ENCODE measurements at places on chromosomes 11 and 22.

DNA sequence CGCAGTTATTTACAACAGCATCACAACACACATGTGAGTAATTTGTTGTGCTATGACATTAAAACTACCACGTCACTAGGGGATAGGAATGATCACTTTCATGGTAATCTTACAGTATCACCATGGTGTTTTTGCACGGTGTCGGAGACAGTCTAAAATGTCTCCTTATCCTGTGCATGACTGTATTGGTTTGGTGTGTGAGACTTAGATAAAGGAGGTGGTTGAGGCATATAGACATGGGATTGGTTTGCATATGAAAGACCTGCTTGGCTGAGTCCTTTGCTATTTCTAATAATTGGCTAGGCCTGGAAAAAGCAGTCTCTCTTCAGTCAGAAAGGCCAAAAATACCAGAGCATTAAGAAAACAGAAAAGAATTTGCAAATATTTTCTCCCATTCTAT lies 30.2 kb downstream of the MSANTD4 start:
- DNase-seq: no peak

DNA sequence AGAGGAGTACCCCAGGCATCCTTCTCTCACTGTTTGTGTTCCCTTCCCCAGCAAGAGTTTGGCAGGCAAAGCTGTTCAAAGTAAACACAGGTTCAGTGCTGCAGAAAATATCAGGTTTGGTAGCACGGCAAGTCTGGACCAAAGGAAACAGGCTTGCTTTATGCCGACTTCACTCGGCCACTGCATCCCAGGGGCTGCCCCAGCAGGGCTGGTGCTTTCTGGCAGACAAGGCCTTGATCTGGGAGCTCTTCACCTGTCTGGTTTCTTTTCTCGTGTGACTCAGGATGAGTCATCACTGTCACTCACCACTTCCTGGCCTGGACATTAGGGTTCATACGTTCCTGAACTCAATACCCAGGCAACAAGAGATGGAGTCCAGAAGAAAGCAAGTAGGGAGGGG lies 52.6 kb upstream of the NAV2 start:
- peak; percentile 4 for DNase-seq

- peak; percentile 50 for DNase-seq
Measured at GRCh38 chr11:6251120-6251733, 8.4 kb upstream of the CCKBR start.

GRCh38 chr11:47020793-47021526 lies 84.4 kb downstream of the CSTPP1 start:
- no peak for DNase-seq

DNA sequence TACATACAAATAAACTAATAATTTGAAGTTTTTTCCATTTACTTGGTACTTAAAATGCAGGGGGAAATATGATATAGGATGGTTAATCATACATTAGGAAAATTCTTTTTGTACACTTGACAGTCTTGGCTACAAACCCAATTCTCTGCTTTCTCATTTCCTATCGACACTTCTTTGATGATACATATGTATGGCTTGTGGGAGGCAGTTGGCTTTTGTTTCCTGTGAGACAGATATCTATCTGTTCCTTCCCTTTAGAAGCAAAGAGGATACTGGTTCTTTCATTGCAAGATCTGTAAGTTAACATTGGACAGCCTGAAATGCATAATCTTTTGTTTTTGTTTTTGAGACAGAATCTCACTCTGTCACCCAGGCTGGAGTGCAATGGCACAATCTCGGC lies 47.9 kb upstream of the ADORA2A start:
- no peak for DNase-seq

DNA sequence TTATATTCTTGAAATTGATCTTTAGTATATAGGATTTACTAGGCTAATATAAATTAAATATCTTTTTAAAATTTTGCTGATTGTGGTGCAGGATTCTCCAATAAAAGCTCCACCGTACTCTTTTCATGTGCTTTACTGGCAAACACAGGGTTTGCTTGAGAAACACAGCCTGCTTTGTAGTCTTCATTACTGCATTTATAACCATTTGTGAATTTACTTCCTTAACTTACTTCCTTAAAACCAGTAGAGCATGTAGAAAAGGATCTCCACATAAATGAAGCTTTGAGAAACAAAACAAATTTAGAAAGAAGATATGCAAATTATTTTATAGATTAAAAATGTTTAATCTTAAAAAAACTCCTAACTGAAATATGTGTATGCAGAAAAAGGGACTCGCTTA lies 28.8 kb downstream of the SWAP70 start:
- DNase-seq: no peak

- DNase-seq: no peak
Measured at GRCh38 chr22:35539487-35539886, 1.1 kb upstream of the RASD2 start.

DNA sequence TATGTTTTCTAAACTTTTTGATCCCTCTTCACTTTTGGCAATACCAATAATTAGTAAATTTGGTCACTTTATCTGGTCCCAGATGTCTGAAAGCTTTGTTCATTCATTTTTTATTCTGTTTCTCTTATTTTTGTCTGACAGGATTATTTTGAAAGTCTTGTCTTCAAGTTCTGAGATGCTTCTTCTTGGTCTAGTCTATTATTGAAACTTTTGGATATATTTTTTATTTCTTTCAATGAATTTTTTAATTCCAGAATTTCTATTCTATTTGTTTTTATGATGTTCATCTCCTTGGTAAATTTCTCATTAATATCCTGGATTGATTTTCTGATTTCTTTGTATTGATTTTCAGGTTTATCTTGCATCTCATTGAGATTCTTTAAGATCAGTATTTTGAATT lies 54.1 kb upstream of the RAB38 start:
- no peak for DNase-seq

- no peak for DNase-seq
Measured at GRCh38 chr11:73965076-73965763, 14.4 kb downstream of the DNAJB13 start.

- no peak for DNase-seq
Measured at GRCh38 chr11:86515297-86516094, 140.8 kb downstream of the CCDC81 start.

DNA sequence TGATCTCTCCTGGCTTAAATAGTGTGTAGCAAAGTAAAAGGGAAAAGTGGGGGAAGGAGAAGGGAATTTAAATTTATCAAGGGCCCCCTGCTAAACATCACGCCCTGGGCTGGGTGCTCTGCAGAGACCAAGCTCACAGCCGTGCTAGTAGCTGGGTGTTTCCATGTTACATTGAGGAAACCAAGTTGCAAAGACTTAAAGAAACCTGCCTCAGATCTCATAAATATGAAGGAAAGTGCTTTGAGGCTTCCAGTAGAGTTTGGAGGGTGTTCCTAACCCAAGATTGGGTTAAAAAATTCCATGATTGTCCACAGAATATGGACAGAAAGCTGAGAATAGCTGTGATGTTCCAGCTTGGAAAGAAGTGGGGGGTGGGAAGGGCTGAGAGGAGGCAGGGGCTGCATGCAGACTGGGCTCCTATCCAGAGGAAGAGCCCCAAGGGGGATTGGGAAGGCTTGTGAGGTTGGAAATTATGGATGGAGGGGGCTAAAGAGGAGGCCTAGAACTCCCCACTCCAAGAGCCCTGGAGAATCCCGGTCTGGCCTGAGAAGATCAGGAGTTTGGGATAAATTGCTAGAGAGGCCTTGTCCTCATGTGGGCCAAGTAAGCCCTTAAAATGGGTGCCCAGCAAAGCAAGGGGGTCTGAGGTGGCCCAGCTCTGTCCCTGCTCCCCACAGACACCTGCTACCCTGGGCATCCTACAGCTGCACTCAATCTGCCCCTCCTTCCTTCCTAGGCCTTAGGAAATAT lies 25.0 kb upstream of the OAF start:
- DNase-seq: no peak

DNA sequence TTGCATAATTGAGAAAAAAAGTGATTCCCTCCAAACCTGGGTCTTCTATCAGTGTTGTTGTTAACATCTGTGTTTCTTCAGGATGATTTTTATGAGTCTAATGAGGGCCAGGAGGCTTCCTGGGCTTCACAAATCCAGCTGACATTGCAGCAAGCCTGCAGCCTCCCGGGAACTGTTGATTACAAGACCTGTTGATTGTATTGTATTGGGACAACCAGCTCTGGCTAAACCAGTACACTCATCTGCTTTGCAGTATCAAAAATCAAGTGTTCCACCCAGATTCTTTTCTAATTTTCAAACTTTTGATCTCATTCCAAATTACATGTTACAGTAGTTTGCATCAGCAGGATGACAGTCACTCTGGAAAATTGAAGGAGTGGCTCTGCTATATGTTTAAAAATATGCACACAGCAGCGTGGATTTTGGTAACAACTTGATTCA lies 16.1 kb upstream of the PRSS23 start:
- DNase-seq: no peak

GRCh38 chr11:72732329-72732728 lies 19.9 kb downstream of the ARAP1 start:
- DNase-seq: no peak

DNA sequence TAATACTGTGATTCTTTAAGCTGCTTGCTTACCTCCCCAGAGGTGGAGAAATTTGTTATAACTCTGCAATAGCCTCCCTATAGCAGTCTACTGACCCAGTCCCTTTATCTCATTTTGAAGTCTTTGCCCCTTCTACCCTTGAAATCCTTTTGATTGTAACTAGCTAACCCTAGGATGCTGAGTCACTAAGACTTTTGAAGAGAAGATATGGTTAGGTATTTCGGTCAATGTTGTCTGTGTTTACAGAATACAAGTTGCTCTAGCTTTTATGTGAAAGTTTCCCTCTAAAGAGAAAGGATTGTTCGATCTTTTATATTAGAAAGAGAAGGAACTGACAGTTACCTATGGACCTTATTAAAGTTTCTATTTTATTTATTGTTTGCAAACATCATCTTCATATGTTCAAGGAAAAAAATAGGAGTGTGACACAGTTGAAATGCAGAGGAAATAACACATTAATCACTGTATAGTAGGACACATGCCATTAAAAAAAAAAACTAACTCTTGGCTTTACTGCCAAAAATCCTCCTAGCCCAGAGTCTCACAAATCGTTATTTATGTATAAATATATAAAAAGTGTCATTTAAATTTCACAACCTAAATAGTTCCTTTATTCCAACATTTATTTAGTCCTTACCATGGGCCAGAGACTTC lies 3.1 kb downstream of the HYLS1 start:
- no peak for DNase-seq

- no peak for DNase-seq
Measured at GRCh38 chr11:121071846-121072450, 29.1 kb upstream of the TECTA start.

- DNase-seq: no peak
Measured at GRCh38 chr22:45210991-45211390, 29.7 kb downstream of the KIAA0930 start.

- no peak for DNase-seq
Measured at GRCh38 chr11:63920126-63920938, 3.4 kb upstream of the RCOR2 start.

GRCh38 chr11:1672613-1673350 lies 24.2 kb upstream of the KRTAP5-6 start:
- DNase-seq: no peak

DNA sequence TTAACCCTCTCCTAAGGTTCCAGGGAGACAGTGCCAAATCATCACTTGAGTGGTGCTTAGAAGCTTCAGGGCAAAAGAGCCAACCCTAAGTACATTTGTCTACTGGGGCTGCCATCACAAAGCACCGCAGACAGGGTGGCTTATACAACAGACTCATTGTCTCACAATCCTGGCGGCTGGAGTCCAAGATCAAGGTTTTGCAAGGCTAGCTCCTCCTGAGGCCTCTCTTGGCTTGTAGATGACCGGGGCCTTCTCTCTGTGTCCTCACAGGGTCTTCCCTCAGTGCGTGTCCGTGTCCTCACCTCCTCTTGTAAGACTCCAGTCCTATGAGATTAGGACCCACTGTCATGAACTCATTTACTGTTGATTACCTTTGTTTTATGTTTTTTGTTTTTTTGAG lies 34.1 kb upstream of the CD81 start:
- no peak for DNase-seq

GRCh38 chr11:134676516-134677287 lies 264.7 kb upstream of the B3GAT1 start:
- no peak for DNase-seq
